ENCODE measurements at places on chromosomes 4 and X.

- DNase-seq = peak; percentile 83
Measured at GRCh38 chr4:158016511-158016910, 156.3 kb downstream of the GASK1B start.

DNA sequence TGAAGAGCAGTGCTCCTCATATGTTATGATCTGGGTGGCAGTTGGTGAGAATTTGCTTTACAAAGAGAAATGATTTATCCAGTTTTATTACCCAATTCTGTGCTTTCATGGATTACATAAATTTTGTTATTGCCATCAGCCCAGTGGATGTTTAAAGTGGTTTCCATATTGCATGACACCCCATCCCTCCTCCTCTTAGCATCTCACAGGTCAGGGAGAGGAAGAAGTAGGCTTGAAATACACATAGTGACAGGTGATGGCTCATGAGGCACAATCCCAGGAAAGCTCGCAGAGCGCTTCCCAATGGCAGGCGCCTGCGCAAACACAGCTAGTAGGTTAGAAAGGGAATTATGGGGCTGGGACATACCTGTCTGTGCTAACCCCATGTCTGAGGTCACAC is 47.7 kb upstream of the GATB start:
- DNase-seq = no peak

- DNase-seq = no peak
Measured at GRCh38 chr4:149056615-149057014, 614.4 kb upstream of the NR3C2 start.

DNA sequence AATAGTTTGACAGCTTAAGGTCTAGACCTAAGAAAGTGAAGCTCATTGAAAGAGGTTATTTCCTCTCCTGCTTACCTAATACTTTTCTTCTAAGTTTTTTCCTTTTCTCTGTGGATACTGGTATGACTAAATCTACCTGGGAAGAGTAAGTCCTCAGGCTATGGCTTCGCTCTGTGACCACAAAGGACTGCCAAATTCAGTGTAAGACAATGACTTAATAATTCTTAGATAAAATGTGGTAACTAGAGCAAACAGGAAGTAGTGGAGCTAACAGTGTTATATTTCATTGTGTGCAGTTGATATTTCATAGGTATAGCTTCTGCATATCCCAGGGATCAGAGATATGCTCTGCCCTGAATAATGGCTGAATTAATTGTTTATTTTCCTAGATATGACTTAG is 418.9 kb downstream of the CCSER1 start:
- no peak for DNase-seq

GRCh38 chr4:173530326-173531085 is 477 bp upstream of the HAND2 start:
- DNase-seq = peak; percentile 17

GRCh38 chr4:7083597-7084563 is 16.0 kb upstream of the GRPEL1 start:
- no peak for DNase-seq

GRCh38 chr4:153909672-153910071 is 120.8 kb upstream of the SFRP2 start:
- DNase-seq = peak; percentile 19

GRCh38 chr4:181508601-181509000 is 734.6 kb upstream of the TENM3 start:
- no peak for DNase-seq

GRCh38 chr4:114257501-114257900 is 278.1 kb upstream of the ARSJ start:
- peak; percentile 71 for DNase-seq

DNA sequence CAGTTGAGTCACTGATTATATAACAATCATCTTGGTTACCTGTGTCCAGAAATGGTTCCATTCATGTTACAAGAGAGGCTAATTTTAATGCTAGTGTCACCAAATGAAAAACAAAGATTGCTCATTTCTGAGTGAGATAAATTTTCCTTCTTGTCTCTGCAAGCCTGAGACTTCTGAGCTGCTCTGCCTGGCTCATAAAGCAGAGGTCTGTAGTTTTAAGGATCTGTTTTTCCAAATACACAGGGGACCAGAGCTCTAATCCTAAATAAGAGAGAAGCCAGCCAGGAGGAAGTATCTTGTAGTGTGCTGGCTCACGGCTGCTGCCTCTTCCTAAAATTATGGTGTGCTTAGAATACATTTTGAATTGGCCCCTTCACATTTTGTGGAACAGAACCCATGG is 42.6 kb downstream of the CLDN34 start:
- DNase-seq = no peak

- DNase-seq = peak; percentile 73
Measured at GRCh38 chr4:145679991-145680455, at the start of gene C4orf51. Gene C4orf51 (plus strand): TSS chr4:145680146. CDS start chr4:145680204, 58 bp downstream.

- no peak for DNase-seq
Measured at GRCh38 chr4:61254406-61254805, 54.3 kb downstream of the ADGRL3 start.

DNA sequence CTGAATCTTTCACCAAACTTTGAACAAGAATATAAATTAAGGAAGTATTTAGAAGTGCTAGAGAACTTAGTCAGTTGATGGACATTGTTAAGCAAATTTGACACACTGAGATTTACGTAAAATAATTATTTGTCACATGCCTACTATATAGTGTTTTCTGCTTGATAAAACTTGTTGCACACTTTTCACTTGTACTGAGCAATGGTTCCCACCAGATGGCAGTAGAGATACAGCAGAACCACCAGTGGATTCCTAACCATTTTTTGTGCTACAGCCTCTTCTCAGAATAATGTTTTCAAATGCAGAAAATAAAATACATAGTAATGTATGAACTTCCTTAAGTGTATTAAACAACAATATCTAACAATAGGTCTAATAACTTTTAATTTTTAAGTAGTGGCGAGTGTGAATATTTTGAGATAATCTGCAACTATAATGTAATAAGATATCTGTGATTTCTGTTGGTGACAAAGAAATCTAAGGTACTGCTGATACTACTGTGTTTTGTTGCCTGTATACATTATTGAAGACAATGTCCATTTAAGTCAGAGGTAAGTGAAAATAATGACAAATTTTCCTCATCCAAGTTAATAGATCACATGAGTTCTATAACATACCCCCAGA is 81.2 kb downstream of the APOOL start:
- DNase-seq = peak; percentile 55

GRCh38 chr4:184748251-184748652 is 14.4 kb upstream of the CENPU start:
- no peak for DNase-seq

DNA sequence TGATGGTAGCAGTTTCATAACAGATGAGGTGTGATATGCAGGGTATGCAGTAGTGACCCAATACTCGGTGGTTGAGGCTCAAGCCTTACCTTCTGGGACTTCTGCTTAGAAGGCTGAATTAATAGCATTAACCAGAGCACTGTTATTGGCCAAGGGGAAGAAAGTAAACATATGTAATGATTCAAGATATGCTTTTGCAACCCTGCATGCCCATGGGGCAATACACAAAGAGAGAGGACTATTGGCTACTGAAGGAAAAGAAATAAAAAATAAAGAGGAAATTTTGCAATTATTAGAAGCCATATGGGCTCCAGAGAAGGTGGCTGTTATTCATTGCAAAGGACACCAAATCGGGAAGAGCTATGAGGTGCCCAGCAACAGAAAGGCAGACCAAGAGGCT is 8.7 kb downstream of the GAGE10 start:
- no peak for DNase-seq

GRCh38 chr4:143230683-143231082 is 46.0 kb downstream of the USP38 start:
- no peak for DNase-seq

DNA sequence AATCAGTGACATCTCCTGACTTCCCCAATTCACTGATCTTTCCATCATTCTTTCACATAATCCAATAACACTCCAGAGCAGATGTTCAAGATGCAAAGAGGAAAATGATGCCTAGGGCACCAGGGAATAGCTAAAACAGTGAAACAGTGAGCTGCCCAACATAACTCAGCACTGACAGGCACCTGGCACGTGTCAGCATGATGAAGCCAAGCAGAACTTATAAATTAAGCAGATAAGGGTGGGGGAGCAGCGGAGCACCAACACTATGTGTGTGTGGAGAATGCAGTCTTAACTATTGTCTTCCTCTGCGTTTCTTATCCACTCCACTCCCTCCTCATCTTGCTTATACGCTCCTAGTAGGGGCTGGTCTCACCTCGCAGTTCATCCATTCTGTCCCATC is 89.4 kb downstream of the AMMECR1 start:
- no peak for DNase-seq

GRCh38 chr4:123418351-123418931 is 21.8 kb downstream of the SPRY1 start:
- DNase-seq = peak; percentile 84

- no peak for DNase-seq
Measured at GRCh38 chr4:57355101-57355665, 245.0 kb upstream of the IGFBP7 start.

- peak; percentile 81 for DNase-seq
Measured at GRCh38 chr4:101277671-101278070, 69.7 kb downstream of the PPP3CA start.

- DNase-seq = peak; percentile 18
Measured at GRCh38 chr4:52057196-52057595, 6.1 kb downstream of the SPATA18 start.

GRCh38 chr4:116058129-116058528 is 944.7 kb upstream of the NDST4 start:
- DNase-seq = no peak

DNA sequence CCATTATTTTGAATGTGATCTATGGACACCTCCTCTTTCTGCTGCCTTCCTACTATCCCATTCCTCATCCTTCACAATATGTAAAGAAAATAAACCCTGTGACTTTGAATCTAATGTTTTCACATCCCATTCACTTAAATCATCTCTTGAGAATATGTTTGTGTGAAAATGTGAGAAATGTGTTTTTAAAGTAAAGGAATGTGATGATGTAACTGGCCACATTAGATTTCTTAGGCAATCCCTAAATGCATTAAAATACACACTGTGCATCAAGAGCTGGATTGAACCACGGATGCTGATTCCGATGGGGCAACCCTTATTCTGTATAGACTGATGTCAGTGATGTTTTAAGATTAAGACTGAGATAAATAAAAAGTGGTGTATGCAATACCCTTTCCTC is 558.9 kb upstream of the TENM3 start:
- DNase-seq = peak; percentile 85
